Stimulated activated CD4-positive, alpha-beta T cell treated with anti-CD3 and anti-CD28 coated beads, Interleukin-1b, Interleukin-23, amount 100 ng/mL, for 1 hour (primary cell): ENCODE measurements at places on chromosomes 3 and 15.

- no peak for DNase-seq
These were observed 126.8 kb downstream of the KCNAB1 start for GRCh38 chr3:156246961-156247725.

- no peak for DNase-seq
These were observed at the start of gene PLA1A for GRCh38 chr3:119597548-119598288. Gene PLA1A (plus strand): TSS chr3:119597885. CDS start chr3:119597914, 29 bp downstream.

- no peak for DNase-seq
These were observed 701.9 kb downstream of the IGSF11 start for GRCh38 chr3:118332699-118333098.

DNA sequence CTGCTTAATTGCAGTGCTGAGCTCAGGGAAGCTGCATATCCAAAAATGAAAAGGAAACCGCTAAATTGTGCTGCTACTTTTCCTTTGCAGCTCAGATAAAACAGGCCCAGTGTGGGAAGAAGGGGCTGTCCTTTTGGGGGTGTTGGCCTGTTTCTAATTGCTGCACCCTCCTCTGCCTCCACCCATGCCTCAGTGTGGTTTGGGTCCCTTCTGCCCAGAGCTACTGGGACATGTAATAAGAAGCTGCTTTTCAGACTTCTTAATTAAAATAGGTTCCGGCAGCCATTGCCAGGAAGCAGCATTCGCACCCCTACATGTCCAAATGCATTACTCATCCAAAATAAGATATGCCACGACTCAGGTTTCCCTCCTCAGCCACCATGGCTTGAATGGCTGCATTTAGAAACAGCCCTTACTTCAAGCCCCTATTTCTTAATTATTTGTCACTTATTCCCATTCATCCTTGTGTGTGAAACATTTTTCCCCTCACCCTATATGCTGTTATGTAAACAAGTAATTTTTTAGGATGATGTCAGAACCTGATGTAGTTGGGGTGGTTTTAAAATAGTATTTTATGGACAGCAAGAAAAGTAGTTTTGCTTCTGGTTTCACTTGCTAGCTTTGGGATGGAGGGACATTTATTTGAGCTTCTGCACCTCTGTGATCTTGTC lies 235.9 kb upstream of the CTDSPL start:
- no peak for DNase-seq

DNA sequence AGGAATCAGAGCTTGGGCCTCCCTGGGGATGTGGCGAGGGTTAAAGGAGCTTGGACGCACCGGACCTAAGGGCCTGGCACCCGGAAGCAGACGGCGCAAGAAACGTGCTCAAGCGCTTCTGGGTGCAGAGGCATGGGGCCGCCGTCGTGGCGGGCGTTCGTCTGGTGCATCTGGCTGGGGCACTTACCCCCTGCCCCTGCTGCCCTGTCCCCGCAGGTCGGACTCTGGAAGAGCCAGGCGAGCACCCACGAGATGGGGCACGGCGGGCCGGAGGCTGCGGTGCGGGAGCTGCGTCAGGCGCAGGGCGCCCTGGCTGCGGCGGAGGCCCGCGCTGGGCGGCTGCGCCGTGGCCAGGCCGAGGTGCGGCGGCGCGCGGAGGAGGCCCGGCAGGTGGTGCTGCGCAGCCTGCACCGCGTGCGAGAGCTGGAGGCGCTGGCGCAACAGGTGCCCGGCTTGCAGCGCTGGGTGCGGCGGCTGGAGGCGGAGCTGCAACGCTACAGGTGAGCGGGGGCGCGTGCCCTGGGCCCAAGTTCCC lies 2.5 kb downstream of the EFCC1 start:
- no peak for DNase-seq

DNA sequence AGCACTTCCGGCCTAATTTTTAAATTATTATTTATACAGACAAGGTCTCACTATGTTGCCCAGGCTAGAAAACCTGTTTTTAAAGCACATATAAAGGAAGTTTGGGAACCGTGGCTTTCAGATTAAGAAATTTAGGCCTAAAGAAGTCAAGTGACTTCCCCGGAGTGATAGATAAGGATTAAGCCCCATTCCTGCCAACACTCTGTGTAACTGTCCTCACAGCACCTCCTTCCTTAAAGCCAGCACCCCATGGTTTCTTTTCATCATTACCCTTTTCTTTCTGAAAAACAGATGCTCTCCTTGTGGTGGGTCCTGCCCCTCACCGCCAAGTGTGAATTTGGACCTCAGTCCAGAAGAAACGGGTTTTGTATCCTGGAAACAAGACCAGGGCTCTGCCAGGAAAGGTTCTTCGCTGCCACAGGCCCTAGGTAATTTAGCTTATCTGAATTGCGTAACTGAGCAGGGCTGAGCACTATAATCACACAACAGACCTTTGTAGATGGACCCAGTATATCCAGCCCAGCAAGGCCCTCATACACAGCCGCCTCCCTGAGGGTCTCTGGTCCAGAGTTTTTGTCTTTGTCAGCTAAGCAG lies 231.3 kb downstream of the PLCL2 start:
- DNase-seq = no peak

GRCh38 chr3:77254967-77255831 lies 215.3 kb downstream of the ROBO2 start:
- DNase-seq = no peak

DNA sequence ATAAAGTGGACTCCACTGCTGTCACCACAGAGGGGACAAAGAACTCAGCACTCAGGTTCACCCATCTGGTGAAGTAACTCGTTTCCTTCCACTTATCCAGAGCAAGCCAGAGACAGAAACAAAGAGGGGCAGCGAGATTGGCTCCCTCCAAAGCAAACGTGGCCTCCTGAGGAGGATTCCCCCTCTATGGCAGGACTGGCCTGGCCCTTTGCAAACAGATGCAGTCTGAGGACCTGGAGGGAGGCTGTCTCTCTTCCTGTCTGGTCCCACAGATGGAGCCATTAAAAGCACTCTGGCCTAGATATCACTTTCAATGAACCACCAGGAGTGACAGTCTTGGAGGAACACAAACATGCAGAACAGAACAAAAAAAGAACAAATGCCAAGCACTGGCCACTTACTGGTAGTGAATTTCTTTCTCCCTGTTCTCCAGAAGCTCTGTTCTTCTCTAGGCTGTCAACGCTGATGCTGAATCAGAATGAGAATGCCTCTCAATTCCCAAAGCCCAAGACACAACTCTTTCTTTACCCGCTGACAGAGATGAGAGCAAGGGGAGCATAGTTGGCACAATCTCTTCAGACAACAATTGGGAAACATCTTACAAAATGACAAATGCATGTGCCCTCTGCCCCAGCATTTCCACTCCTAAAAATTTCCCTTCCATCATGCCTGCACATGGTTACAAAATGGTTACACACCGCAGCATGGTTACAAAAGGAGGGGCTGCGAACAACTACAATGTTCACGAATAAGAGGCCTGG lies 14.3 kb downstream of the KLHL25 start:
- DNase-seq = no peak

- no peak for DNase-seq
These were observed 54.2 kb downstream of the PIK3R4 start for GRCh38 chr3:130692455-130692854.

GRCh38 chr15:51390241-51390965 lies 48.9 kb downstream of the GLDN start:
- DNase-seq = no peak

GRCh38 chr15:72033285-72033684 lies 84.7 kb downstream of the MYO9A start:
- DNase-seq = no peak

- no peak for DNase-seq
These were observed 140.5 kb upstream of the TPM1 start for GRCh38 chr15:62901909-62902546.

DNA sequence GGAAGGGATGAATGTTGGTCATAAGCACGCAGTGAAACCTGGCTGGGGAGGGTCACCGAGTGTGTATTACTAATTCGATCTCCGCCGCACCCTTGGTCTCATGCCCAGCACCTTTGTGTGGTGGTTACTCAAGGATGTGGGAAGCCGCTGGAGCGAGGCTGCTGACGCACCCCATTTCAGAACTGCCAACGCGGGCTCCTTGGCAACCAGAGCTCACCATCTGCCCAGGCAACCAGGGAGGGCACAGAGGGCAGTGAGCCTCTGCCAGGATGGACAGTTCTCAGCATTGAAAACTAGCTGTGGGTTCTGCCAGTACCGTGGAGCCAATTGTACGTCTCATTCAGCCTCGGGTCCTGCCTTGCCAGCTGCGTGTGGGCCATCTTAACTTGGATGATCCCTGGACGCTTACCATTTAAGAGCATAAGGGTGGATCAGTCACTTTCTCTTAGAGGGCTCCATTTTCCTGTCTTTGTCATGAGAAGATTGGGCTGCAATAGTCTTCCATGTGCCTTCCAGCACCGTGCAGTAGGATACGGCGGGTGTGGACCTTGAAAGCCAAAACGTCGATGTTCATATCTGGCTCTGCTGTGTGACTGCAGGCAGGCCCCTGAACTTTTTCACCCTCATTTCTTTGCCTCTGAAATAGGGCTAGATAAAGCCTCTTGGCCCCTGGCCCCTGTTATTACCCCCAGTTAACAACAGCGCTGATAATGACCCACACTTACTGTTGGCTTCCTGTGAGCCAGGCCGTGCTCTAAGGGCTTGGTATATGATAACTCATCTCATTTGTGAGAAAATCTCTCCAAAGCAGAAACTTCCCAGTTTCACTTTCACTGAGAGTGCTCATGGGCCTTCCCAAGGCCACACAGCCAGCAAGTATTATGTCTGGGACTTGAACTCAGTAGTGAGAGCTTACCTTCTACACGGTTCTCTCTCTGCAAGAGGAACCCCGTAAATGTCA lies 238.8 kb downstream of the OPA1 start:
- DNase-seq = no peak

DNA sequence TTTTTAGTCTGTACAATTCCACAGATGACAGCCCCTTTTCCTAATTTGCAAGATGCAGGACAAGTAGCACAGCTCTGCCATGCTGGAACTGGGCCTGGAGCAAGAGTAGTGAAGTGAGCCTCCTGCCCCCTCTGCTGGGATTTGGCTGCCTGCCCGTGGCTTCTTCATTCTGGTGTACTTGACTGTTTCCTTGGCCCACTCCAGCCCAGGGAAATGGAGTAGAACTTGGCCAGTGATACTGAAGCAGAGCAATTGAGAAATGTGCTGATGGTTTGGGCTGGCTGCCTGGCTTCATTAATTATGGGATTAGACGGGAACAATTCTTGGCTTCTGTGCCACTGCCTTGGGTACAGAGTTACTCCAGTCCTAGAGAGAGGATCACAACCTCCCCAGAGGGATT lies 2.8 kb downstream of the GPD1L start:
- DNase-seq = no peak

GRCh38 chr15:96395687-96396086 lies 65.2 kb downstream of the NR2F2 start:
- DNase-seq = no peak

DNA sequence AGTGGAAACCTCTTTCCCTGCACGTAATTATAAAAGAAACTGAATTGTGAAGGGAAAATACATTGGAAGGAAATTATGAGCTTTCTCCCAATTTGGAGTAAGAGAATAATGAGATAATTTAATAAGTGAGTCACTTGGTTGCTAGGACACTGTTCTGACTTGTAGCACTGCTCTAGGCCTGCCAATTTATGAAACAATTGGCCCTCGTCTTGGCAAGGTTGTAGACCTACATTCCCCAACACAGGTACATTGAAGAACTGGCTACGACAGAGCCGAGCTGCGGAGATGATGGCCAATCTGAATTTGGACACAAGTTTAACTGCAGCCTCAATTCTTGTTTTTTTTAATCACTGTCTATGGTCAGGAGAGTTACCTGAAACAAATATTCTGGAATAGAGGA lies 674.1 kb downstream of the MECOM start:
- DNase-seq = no peak

DNA sequence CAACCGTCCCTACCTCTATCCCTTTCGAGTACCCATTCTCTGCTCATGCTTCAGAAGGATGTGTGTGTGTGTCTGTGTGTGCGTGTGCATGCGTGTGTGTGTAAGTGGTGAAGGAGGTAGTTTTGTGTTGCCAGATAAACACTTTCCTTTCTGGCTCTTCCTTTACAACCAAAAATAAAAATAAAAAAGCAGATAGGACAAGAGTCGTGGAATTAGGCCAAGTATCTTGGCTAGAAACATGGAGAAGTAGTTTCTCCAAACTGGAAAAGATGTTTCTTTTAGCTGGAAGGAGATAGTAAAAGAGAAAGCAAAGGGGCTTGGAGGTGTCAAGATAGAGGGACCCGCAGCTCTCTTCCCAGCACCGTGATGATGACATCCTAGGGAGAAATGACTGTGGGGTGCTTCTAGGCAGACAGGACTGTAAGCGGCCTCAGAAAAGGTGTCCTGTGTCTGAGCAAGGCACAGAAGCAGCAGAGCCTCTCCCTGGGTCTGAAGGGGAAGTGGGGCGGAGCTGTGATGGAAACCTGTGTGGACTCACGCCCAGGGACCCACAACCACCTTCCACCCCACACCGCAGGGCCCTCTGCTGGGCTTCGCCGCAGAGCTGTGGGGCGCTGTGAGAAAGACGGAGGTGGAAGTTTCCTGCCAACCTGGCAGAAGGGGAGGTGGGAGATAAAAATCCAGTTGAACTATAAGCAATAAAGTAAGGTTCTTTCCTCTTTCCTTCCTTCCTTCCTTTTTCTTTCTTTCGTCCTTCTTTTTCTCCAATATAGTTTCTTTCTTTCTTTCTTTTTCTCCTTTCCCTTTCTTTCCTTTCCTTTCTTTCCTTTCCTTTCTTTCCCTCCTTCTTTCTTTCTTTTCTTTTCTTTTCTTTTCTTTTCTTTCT lies 35.3 kb downstream of the MUC20 start:
- no peak for DNase-seq

DNA sequence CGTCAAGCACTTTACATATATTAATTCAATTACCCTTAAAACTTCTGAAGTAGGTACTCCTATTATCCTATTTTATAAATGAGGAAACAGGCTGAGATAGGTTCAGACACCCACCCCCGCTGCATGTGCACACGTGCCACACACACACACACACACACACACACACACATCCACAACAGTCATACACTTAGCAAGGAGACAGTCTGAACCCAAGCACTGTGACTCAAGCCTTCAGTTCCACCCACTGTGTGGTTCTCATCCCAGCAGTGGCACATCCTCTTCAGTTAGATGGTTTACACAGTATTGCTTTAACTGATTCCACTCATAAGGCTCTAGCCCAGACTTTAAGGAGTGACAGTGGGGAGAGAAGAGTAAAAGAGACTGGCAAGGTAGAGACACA lies 91.1 kb upstream of the FGF7 start:
- no peak for DNase-seq

DNA sequence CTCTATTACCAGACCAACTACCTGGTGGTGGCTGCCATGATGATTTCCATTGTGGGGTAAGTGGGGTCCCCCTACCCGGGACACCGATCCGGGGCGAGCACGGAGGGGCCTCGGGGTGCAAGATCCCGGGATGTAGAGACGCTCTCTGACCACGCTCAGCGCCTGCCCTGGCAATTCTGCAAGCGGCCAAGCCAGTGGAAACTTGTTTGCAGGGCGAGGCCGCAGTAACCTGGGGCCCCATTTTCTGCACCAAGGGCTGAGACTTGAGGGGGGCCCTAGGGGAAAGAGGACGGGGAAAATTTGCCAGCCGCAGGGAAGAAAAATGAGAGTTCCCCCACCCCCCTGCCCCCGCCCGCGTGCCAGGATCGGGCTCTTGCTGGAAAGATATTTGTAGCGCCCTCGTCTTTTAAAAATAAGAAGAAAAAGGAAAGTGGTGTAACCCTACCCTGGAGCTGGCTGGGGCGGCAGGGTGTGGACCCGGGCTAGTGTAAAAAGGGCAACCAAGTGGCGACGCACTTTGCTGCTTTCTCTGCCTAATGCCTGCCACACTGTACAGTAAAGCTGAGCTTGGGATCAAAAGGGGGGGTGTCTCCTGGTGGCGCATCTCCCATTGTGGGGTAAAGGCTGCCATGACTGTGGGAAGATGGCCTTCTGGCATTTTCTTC lies 563 bp downstream of the ARL6IP5 start:
- no peak for DNase-seq
